ENCODE measurements at places on chromosomes 13 and 19. TPM values are rescaled to one million over a fixed set of nuclear protein-coding genes. Genes with fewer than 3 reads are reported as not detected.

The CYP2F1 gene
- not detected for total RNA-seq

The IZUMO2 gene
- not detected for total RNA-seq

The WDFY2 gene
- total RNA-seq: 19.3 TPM

The CYP4F2 gene
- not detected for total RNA-seq

The CLEC11A gene
- 10.5 TPM for total RNA-seq

The GTF2F2 gene
- 7.2 TPM for total RNA-seq

The AZU1 gene
- not detected for total RNA-seq

The RDH13 gene
- total RNA-seq: 22.2 TPM

The TUBA3C gene
- not detected for total RNA-seq

The ZNF419 gene
- total RNA-seq: 13.1 TPM

The PTH2 gene
- total RNA-seq: not detected

The ZNF784 gene
- total RNA-seq: 8.5 TPM

All from thoracic aorta (tissue), 2 donors.